ENCODE measurements at places on chromosomes 5 and 9.

DNA sequence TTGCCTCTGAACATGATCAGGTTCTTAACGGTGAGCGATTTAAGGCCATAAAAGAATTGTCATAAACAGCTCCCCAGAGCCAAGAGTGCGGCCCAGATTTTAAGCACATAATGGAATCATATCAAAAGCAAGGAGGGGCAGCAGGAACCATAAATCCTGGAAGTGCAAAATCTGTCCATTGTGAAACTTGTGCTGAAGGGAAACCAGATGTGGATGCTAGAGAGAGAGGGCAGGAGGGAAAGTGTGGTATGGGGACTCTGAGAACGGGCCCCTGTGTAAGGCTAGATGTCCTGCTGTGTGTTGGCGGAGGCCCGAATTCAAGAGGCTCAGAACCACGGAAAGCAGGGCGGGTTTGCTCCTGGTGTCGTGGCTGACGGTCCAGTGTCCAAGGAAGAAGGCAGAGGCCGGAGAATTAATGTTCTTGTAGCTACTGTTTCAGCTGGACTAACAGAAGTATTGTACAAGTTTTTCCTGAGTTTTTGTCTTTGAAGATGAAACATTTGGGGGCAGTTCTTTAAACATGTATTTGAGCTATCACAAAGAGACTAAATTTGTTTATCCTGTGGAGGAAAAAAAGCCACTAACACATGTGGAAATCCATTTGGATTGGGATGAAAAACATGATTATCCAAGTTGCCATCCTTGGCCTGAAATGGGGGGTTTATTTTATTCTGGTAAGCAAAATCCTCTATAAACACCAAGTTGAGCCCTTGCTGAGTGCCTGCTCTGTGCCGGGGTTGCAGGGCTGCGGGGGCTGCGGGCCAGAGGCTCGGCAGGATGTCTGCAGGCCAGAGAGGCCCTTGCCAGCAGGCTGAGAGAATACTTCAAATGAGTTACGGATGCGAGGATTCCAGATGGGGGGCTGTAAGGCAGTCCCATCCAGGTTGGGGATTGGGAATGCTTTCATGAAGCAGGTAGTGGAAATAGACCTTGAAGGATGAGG lies 9.2 kb upstream of the CXCL14 start:
- DNase-seq = no peak

- DNase-seq = peak; percentile 50
Observed at GRCh38 chr5:7317751-7318150, 78.2 kb upstream of the ADCY2 start.

DNA sequence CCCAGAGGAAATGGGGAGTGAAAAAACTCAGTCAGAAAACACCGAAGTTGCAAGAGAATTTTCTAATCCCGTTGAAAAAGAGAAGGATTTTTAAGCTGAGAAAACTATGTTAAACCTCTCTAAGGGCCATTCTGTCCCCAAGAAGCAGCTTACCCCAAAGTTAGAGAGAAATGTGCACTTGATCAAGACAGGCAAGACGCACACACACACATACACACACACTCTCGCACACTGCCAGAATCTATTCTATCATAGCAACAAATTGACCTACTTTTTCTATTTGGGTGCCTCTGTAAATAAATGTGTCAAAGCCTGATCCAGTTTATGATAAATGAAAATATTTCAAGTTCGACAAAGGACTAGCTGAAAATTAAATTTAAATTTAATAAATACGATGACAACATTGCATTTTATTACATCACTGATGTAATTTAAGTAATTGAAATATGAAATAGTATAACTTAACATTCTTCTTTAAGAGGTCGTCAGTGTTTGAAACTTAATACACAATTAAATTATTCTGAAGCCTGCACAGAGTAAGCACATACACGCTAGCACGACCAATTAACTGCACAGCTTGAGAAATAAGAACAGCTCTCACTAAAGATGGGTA lies 5.9 kb downstream of the NFIL3 start:
- no peak for DNase-seq

DNA sequence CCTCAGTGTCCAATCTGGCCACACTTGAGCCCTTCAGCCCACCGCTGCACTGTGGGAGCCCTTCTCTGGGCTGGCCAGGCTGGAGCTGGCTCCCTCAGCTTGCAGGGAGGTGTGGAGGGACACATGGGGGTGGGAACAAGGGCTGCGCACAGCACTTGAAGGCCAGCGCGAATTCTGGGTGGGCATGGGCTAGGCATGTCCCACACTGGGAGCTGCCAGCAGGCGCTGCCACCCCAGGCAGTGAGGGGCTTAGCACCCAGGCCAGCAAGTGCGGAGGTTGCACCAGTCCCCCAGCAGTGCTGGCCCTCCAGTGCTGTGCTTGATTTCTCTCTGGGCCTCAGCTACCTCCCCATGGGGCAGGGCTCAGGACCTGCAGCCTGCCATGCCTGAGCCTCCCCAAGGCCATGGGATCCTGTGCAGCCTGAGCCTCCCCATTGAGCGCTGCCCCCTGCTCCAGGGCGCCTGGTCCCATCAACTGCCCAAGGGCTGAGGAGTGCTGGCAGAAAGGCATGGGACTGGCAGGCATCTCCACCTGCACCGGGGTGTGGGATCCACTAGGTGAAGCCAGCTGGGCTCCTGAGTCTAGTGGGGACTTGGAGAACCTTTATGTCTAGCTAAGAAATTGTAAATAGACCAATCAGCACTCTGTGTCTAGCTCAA lies 148.2 kb downstream of the EMB start:
- no peak for DNase-seq

DNA sequence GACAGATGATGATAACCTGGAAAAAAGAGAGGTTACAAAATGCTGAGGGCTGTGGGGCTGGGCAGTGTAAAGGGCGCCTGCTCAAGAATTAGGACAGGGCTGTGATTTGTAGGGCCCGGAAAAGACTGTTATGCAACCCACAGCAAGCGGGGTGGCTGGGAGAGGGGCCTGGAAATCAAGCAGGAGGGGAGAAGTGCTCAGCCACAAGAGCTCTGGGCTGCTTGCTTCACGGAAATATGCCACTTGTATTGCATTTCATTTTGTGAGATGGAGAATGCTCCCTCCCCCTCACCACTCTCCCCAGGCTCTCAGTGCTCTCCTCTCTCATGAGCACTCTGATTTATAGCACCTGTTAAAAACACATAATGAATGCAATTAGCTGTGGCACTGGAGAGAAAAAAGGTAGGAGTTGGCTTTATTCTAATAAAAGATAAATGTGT lies 8.4 kb upstream of the HAND1 start:
- no peak for DNase-seq

- DNase-seq = peak; percentile 72
Observed at GRCh38 chr5:133610489-133611356, 1.6 kb downstream of the FSTL4 start.

GRCh38 chr9:98607787-98608186 lies 100.9 kb downstream of the GABBR2 start:
- DNase-seq = peak; percentile 54

DNA sequence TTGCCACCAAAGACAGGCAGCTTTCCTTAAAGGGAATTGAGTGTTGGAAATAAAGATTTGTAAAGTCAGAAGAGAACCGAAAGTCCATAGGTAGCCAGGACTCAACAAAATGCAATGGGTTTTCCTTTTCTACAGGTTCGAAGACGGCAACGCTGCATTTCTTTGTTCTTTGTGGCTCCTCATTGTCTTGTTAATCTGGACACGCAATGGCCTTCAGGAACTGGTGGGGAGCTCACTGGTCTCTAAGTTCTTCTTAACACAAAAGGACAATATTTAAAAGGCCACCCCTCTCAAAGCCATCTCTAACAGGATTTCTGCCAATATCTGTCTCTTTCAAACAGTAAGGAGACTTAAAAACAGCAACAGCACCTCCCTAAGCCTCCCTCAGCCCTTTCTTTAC lies 170.6 kb downstream of the RMI1 start:
- DNase-seq = no peak

DNA sequence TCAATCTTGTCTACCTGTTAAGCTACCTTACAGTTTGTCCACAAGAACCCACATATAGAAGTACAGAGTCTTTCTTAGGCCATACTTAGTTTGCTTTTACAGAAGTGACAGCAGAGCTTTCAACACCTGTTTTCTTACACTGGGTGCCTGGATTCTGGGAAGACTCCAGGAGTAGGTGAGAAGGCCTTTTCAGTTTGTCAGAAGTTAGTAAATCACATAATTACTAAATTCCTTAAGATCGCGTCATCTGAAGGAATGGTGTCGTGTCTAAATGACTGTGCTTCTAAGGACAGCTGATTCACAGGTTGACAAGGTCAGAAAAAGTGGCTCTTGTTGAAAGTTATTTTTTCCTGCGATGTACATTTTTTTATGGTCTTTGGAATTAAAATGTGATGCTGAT lies 97.0 kb upstream of the FAM120A start:
- DNase-seq = peak; percentile 53

DNA sequence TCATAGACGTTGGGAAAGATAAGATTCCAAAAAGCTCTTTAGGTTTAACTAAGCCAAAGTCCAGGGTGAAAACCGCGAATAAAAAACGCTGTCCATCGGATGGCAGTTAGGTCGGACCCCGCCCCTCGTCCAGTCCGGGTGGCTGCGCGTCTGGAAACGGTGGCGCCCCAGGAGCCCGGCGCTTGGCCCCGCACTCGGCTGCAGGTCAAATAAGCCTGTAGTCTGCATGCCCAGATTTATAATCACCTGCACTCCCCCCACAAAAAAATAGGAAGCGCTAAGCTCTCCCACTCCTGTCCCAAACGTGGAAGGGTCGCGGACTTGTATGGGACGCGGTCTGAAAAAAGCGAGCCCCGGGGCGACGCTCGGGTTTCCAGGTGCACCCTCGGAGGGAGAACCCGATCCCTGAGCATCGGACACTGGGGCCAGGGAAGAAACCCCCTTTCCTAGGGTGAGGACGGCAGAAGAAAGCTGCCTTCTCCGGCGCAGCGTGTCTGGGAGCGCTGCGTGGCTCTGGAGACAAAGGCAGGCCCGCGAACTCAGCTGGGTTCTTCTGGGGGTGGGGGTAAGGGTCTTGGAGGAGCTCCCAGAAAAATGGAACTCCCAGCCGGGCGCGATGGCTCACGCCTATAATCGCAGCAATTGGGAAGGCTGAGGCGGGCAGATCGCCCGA lies 923 bp upstream of the ZBTB5 start:
- peak; percentile 93 for DNase-seq

GRCh38 chr9:95450171-95451064 lies 66.4 kb downstream of the PTCH1 start:
- DNase-seq = no peak

DNA sequence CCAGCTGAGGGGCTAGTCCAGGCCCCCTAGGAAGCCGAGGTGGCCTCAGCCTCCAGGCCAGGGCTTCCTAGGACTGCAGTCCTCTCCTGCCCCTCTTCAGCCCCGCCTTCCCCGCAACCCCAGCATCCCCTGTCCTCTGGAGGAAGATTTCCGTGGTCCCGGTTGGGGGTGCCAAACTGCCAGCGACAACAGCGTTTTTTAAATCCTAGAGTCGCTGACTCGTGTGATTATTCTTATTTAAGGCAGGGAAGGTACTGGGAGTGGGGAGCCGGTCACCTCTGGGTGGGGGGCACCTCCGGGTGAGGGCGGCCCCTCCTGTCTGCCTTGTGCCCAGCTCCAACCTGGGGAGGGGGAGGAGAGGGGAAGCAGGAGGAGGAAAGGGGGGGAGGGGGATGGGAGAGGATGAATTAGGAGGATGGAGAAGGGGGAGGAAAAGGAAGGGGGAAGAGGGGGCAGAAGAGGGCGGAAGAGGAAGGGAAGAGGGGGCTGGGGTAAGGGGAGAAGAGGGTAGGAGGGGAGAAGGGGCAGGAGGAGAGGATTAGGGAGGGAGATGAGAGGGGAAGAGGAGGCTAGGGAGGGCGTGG lies 173.1 kb upstream of the IER5L start:
- DNase-seq = no peak

DNA sequence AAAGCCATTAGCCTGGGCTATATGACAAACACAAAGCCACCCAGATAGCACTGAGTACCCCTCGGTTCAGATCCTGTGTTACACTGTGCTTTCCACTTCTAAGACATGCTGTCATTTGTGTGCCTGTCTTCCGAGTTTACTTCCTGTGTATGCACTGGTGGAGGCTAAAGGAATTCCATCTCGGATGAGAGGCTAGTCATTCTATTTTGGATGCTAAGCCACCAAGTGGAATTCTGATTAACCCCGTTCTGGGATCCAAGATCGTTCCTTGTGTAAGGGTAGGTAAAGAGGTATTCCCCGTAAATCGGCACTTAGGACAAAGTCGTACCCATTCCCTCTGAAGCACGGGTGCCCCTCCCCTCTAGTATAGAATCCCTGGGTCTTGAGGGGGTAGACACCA lies 8.7 kb downstream of the PROP1 start:
- no peak for DNase-seq

- no peak for DNase-seq
Observed at GRCh38 chr5:12316812-12317211, 412.6 kb upstream of the CTNND2 start.

- DNase-seq = no peak
Observed at GRCh38 chr5:68957591-68957990, 136.2 kb upstream of the SLC30A5 start.

DNA sequence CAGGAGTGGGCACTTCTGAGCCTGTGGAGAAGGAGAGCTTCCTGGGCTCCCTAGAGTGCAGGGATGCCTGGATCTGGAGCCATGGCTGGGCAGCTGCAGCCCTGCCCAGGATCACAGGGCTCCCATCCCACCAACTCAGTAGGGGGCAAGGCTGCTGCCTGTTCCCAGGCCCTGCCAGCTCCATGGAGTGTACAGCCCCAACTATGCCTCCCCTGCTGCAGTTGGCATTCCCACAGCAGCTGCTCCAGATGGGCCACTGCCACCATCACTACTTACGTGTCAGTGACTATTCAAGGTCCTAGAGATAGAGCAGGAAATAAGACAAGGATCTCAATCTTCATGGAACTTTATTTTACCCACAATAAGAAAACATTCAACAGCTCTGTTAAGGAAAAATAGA lies 107.1 kb upstream of the TNPO1 start:
- no peak for DNase-seq

GRCh38 chr9:77442436-77442835 lies 205.7 kb downstream of the GNA14 start:
- DNase-seq = no peak

- DNase-seq = peak; percentile 59
Observed at GRCh38 chr5:65262096-65262495, 219.6 kb downstream of the ADAMTS6 start.

- peak; percentile 44 for DNase-seq
Observed at GRCh38 chr9:6944093-6944551, 186.3 kb downstream of the KDM4C start.

DNA sequence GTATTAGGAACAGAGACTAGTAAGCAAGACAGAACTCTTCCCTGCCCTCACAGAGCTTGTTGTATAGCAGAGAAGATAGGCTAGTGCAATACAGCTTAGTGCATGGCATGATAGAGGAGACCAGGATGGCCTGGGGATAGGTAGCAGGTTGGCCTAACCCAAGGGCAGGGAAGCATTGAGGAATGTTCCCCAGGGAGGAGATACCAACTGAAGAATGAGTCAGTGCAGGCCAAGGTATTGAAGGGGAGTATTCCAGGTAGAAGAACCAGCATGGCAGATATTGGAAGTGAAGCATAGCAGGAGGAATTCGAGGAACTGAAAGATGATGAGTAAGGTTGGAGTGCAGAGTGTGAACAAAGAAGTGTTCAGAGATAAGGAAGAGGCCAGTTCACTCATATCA lies 138.6 kb upstream of the DHFR start:
- no peak for DNase-seq
